NCI-H460 (cell line): ENCODE measurements at places on chromosomes 13 and 19. TPM values are rescaled to one million over a fixed set of nuclear protein-coding genes. Genes with fewer than 3 reads are reported as not detected.

Gene LILRA6
- not detected in 2 replicates for total RNA-seq

Gene C1QTNF9
- total RNA-seq, result not detected in 2 replicates

Gene GPR12
- total RNA-seq, result not detected in 2 replicates

Gene MISP
- total RNA-seq, result 24.1 and 30.1 TPM in 2 replicates

Gene CYP4F22
- total RNA-seq, result not detected in 2 replicates

Gene FAM83E
- total RNA-seq, result 0.57 TPM in 1 of 2 replicates, not detected in the other

Gene LGI4
- total RNA-seq, result 0.12 TPM in 1 of 2 replicates, not detected in the other

Gene MEGF8
- total RNA-seq, result 7.4 and 7.8 TPM in 2 replicates

Gene FBXW9
- 6.2 and 6.9 TPM in 2 replicates for total RNA-seq

Gene TNFSF13B
- total RNA-seq, result 0.22 and 1.1 TPM in 2 replicates

Gene PSG5
- not detected in 2 replicates for total RNA-seq

Gene FARP1
- 1.5 and 2.6 TPM in 2 replicates for total RNA-seq

Gene ZNF677
- total RNA-seq, result not detected in 2 replicates

Gene IZUMO2
- not detected in 2 replicates for total RNA-seq

Gene ZNF563
- not detected in 2 replicates for total RNA-seq

Gene ZNF99
- not detected in 2 replicates for total RNA-seq

Gene ZFP28
- total RNA-seq, result 4.2 and 6.0 TPM in 2 replicates

Gene OR7A5
- total RNA-seq, result not detected in 2 replicates

Gene TNNI3
- total RNA-seq, result 1.2 and 4.5 TPM in 2 replicates

Gene SLITRK1
- total RNA-seq, result not detected in 2 replicates

Gene CLDN10
- not detected in 2 replicates for total RNA-seq

Gene ACP7
- 0.12 and 0.32 TPM in 2 replicates for total RNA-seq

Gene STXBP2
- 18.9 and 19.4 TPM in 2 replicates for total RNA-seq

Gene N4BP2L1
- 0.15 and 0.52 TPM in 2 replicates for total RNA-seq

Gene RTBDN
- total RNA-seq, result not detected in 2 replicates

Gene CABP5
- total RNA-seq, result not detected in 2 replicates

Gene ADGRE2
- total RNA-seq, result 0.43 and 0.45 TPM in 2 replicates

Gene TMPRSS9
- 0.05 TPM in 1 of 2 replicates, not detected in the other for total RNA-seq

Gene INSL3
- not detected in 2 replicates for total RNA-seq
